Stimulated activated CD4-positive, alpha-beta T cell treated with anti-CD3 and anti-CD28 coated beads, TNF-alpha, amount 100 ng/mL, for 24 hours (primary cell): ENCODE measurements at places on chromosomes 4 and X.

GRCh38 chrX:23857363-23857762 lies 50.4 kb downstream of the APOO start:
- no peak for DNase-seq

DNA sequence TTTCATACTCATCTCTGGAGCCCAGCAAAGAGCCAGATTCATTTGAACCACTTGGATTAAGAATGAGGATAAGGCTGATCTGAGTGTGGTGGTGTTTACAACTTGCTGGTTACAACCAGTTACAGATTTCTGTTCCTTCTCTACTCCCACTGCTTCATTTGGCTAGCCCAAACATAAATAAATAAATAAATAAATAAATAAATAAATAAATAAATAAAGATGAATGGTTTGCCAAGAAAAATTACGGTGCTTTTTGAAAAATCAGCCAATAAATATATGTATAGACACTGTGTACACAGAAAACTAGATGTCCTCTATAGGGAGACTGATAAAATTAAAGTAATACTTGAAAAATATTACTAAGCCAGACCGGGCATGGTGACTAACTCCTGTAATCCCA lies 17.1 kb downstream of the RPL9 start:
- no peak for DNase-seq

DNA sequence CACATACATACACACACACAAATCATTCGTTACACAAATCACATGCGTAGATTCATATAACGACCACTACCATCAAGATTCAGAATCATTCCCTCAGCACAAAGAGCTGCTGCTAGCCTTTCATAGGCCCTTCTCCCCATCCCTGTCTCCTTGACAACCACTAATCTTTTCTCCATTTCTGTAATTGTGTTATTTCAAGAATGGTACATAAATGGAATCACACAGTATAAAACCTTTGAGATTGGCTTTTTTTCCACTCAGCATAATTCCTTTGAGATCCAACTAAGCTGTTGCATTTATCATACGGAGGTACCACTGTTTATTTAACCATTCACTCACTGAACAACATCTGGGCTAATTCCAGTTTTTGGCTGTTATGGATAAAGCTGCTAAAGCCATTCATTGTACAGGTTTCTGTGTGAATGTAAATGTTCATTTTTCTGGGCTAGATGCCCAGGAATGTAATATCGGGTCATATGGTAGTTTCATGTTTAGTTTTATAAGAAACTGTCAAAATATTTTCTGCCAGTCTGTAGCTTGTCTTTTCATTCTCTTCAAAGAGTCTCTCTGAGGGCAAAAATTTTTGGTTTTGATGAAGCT lies 64.1 kb downstream of the USP11 start:
- DNase-seq: no peak

- DNase-seq: no peak
These were observed 34.0 kb upstream of the CD38 start for GRCh38 chr4:15744016-15744545.

DNA sequence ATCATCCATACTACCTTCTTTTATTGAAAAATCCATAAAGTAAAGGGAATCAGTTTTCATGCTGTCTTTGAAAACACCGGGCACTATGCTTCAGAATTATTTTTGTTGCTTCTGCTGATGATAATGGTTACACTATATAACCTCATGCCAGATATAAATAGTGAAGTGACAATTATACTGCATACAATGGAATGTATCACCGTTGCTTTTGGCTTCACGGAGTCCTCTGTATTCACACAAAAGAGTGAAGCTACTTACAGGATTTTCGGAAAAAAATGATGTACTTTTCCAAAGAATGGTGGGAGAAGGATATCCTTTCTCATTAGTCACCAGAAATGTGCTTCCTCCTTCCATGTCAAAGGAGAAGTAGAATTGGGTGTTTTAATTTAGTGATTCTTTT lies 159.1 kb upstream of the PITX2 start:
- DNase-seq: no peak

GRCh38 chr4:17898553-17899055 lies 87.8 kb downstream of the NCAPG start:
- no peak for DNase-seq

DNA sequence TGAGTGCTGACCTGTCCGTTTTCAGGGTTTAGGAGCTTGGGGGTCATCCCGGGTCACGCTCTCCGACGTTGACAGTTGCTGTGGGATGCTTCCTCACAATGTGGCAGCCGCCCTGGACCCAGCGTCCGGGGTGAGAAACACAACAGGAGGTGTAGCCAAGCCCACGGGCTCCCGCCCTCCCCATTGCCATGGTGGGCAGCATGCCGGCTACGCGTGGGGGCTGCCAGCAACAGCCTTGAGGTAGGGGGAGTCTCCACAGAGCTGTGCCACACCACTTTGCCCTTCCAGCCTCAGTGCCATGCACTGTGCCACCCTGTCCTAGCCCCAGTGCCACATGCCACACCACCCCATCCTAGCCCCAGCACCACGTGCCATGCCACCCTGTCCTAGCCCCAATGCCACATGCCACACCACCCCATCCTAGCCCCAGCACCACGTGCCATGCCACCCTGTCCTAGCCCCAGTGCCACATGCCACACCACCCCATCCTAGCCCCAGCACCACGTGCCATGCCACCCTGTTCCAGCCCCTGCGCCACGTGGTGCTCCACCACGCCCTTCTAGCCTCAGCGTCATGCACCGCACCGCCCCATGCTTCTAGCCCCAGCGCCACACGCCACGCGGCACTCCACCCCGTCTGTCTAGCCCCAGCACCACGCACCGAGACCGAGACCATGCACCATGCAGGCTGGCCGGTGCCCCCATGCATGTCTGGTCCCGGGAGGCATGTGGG lies 8.5 kb upstream of the HGFAC start:
- no peak for DNase-seq

DNA sequence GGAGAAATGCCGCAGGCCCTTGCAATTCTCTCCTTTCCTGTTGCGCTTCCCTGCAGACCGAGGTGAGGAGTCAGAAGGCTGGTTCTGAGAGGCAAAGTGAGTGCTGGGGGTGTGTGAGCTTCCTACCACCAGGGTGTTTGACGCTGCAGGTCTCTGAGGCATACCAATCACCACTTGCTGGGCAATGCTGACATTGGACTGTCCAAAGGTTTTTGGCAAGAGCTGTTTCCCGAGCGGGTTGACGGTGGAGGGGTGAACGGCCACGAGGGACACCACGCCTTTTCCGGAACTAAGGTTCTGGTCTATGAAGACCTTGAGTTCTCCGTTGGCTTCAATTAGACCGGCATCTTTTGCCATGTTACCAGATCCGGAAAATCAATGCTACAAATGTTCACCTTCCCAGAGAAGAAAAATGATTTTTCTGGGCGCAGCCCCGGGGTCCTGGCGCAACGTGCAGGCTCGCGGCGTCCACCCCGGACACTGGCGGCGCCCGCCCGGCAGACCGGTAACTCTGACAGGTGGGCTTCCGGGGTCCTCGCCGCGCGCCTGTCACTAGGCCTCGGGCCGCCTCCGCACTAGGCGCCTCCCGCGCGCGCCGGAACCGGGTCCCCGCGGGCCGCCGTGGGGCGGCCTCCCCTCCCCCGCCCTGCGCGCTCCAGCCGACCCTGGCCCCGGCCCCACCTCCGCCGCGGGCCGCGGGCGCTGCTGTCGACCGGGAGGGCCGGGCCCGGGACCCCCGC lies 44.9 kb upstream of the FAM47C start:
- DNase-seq: no peak

DNA sequence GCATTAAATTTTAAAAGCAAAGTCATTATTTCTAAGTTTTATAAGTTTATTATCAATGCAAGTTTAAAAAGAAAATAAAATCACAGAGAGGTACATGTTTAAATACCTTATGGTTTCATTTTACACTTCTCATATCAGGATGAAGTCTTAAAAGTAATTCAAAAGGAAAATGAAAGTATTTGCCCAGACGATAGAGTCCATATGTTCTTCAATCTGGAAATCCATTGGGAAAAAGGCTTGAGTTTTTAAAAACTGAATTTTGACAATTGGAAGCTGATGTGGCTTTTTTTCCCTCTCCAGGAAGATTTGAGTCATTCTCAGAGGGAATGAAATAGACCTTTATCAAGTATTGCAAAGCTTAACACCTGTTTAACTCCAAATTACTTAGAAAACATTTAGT lies 37.1 kb downstream of the MAB21L2 start:
- no peak for DNase-seq

DNA sequence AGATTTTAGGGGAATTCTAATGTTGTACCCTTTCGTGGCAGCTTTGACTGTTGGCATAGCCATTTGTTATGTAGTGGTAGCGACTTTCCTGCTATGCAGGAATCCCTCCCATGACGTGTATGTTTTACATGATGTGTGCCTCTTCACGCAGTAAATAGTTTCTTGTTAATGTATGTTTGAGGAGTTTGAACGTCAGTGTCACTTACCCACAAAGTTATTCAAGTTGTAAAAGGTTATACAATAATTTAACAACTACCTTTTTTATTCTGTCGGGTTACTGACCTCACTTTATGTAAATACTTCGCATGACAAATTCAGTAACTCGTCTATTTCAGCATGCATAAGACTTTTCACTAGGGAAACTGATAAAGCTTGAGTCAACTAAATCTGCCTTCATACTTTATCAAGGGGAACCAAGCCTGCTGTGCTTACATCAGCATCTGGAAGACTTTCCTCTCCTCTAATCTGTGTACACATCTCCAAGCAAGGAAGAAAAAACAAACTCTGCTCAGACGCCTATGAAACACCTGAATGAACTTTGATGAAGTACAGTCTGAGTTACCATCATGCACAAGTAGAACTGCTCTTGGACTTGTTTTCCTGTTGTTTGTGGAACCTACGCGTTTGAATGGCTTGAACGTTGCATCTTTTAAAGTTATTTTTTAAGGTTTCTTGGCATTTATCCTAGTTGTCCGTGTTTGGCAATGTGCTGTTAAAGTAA lies 61.2 kb downstream of the SLC9A6 start:
- no peak for DNase-seq

DNA sequence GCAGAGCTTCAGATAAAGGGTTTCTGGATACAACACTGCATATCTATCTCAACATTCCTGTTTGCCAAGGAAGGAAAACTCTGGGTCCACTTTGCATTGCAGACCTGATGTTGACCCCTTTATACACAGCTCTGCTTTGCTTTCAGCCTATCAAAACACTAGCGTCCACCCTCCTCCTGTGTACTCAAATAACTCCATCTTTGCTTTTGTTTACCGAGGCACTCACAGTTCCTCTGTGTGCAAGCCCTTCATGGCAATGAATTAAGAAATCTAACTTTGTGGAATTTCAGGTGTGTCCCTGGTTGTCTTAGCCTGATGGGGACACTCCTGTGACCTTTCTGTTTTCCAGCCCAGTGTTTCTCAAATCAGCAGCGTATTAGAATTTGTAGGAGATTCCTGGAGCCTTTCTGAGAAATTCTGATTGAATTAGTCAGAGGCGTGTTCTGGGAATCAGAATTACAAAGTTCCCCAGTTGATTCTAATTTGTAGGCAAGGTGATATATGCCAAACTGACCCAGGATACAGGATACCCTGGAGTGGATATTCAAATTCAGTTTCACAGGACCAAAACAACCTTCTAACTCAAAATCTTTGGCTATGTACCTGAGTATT lies 68.6 kb downstream of the DTHD1 start:
- DNase-seq: no peak

DNA sequence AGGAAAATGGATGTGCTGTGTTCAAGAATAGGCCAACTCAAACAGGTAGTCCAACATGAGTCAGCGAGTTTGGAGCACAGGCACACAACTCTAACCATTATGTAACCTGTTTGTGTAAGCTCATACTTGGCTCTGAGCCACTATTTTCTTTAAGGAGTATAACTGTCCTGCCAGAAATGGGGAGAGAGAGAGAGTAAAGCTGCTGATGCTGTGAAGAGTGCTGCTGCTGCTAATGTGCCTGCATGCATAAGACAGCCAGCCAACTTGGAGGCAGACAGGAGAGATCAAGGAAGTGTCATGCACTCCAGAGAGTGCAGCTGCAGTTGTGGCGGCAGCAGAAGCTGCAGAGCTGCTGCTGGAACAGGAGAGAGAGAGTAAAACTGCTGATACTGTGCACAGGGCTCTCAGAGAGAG lies 11.7 kb upstream of the STATH start:
- DNase-seq: no peak

DNA sequence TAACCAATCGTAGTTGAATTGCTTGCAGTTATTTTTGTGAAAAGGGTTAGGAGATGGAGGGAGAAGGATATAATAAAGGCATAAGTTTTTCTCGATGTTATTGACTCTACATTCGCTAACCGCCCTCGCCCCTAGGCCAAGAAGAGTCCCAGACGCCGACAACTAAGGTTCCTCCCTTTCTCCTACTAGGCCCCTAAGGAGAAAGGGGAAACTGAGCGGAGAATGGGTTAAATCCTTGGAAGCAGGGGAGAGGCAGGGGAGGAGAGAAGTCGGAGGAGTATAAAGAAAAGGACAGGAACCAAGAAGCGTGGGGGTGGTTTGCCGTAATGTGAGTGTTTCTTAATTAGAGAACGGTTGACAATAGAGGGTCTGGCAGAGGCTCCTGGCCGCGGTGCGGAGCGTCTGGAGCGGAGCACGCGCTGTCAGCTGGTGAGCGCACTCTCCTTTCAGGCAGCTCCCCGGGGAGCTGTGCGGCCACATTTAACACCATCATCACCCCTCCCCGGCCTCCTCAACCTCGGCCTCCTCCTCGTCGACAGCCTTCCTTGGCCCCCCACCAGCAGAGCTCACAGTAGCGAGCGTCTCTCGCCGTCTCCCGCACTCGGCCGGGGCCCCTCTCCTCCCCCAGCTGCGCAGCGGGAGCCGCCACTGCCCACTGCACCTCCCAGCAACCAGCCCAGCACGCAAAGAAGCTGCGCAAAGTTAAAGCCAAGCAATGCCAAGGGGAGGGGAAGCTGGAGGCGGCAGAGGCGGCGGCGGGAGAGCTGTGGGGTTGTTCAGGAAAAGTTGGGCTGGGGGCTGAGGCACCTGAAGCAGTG lies 5.9 kb downstream of the ATOH1 start:
- DNase-seq: no peak

DNA sequence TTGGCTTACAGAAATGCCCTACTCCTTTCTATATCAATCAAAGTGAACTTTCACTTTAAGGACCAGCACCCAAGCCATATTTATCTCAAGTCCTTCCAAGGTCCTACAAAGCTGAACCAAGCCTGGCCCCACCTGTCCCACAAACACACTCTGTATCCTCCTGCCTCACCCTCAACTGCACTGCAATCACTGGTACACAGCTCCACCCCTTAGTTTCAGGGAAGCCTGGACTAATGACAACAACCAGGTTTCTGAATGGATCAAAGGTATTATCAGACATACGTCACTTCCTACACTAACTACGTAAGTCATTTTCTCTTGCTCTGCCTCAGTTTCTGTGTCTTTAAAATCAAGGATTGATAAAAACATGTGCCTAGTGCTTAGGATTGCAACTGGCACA lies 205.6 kb upstream of the HS3ST1 start:
- no peak for DNase-seq

DNA sequence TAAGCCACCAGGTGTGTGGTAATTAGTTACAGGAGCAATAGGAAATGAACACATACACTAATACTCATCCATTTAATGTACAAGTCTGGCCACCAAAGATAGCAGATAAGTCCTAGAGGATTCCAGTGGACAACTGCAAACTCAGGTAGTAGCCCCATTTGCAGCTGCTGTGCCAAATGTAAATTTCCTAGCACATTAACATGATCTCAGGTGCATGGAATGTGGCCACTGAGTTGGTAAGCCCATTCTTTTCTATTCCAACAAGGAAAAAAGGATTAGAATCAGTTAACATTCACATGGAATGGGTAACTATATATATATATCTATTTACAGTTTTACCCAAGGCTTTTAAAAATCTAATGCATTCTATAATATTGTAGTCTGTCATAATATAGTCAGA lies 23.3 kb upstream of the FRAS1 start:
- no peak for DNase-seq

- DNase-seq: no peak
These were observed 121.3 kb downstream of the PRDM5 start for GRCh38 chr4:120801137-120801758.
